Activated T-helper 2 cell treated with anti-CD3 and anti-CD28 coated beads, Interferon-gamma antibody, Interleukin-2, Interleukin-4, amounts not matched to agents 10 μg/mL and 5 μg/mL and 100 μg/mL, durations not matched to agents 14 hours and 24 hours and 36 hours (primary cell): ENCODE measurements at places on chromosomes 5 and 9. TPM values are rescaled to one million over a fixed set of nuclear protein-coding genes. Genes with fewer than 3 reads are reported as not detected.

Gene POLR1E
- 48.0 and 49.4 TPM in 2 replicates for total RNA-seq

GRCh38 chr5:67815455-67816391, 399.8 kb upstream of the PIK3R1 start:
- DNase-seq: no peak

DNA sequence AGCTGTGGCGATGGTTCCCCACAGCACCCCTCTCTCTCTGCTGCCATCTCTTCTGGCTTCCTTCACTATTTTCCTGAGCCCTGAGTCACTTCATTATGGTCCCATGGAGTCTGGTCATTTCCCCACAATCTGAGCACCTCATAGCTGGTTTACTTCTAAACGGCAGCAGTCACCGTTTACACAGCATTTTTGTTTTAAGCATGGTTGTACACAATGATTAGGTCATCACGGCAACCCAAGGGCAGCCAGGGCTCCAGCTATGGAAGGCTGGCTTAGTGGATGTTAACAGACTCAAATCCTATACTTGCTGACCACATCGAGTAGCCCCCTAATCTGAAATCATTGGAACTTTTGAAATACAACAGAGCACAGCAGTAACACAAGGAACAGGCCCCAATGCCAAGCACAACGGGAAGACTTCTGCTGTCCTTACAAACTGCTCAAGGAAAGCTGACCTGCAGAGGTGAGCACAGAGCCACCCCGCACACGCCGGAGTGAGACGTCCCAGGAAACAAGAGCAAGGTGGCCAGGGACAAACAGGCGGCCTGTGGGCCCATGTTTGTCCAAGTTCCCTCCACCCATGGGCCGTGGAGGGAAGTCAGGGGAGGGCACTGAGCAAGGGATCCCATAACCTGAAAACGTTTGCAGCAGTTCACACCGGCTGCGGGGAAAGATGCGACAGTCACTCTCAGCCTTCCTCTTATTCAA, 22.9 kb downstream of the CAMSAP1 start:
- no peak for DNase-seq

DNA sequence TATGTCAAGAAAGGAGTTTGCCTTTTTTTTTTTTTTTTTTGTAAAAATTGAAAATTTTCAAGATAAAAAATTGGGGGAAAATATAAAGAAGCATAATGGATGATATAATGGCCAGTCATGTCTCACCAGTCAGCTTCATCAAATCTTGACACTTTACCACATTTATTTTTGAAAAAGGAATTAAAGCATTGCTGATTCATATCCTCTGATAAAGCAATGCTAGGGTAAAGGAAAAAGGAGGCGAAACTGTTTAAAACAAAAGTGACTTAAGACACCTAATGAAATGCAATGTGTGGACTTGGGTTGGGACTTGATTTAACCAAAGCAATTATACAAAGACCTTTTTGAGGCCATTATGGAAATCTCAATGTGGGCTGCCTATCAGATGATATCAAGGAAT, 208.5 kb downstream of the ARHGAP26 start:
- no peak for DNase-seq

GRCh38 chr5:154276973-154277331, 86.4 kb downstream of the GALNT10 start:
- DNase-seq: no peak

- no peak for DNase-seq
Measured at GRCh38 chr9:71763832-71764231, 4.5 kb downstream of the CEMIP2 start.

Gene ZNF608
- not detected in 2 replicates for total RNA-seq

GRCh38 chr9:69816735-69817134, 3.9 kb upstream of the CFAP95 start:
- DNase-seq: no peak

- DNase-seq: no peak
Measured at GRCh38 chr5:72559866-72560766, 52.9 kb upstream of the ZNF366 start.

- DNase-seq: no peak
Measured at GRCh38 chr9:78923966-78924659, 627.2 kb downstream of the PSAT1 start.

DNA sequence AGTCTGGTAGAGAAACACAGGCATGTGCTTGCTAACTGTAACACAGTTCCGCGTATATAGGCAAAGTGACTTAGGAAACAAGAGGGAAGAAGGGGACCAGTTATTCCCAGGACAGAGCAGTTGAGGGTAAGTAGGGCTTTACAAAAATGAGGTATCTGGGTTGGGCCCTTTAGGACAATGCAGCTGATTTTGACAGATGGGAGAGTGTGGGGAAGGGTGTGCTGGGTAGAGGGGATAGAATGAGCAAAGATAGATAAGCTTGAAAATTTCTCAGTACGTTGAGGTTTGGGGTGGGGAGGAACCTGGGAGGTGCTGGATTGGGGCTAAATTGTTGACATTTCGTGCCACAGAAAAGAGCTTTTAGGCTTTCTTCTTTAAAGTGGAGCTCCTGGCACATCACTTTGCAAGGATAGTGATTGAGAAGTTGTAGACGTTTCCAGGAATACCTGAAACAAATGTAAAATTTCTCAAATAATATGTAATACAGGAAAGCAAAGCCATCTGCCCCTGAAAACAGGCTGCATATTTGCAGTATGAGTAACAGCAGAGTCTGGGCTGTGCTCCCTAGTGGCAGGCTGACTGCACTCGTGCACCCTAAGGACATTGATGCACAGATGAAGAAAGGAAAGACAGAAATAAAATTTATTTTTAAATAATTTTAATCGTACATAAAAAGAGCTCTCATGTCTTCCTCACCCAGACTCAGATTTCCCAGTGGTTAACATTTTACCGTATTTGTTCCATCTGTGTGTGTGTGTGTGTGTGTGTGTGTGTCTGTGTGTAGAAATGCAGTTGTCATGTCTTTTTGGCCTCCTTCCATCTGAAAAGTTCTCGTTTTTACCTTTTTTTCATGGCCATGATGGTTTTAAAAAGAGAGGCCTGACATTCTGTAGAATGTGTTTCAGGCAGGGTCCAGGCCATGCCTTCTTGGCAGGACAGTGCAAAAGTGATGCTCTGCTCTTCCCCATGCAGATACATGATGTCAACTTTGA, 144.9 kb upstream of the DMRT1 start:
- no peak for DNase-seq

- no peak for DNase-seq
Measured at GRCh38 chr5:175814691-175815090, 56.7 kb upstream of the CPLX2 start.

Gene NLN
- 22.5 and 22.8 TPM in 2 replicates for total RNA-seq

Gene BRINP1
- not detected in 2 replicates for total RNA-seq

Gene SUSD3
- 29.7 and 36.4 TPM in 2 replicates for total RNA-seq

DNA sequence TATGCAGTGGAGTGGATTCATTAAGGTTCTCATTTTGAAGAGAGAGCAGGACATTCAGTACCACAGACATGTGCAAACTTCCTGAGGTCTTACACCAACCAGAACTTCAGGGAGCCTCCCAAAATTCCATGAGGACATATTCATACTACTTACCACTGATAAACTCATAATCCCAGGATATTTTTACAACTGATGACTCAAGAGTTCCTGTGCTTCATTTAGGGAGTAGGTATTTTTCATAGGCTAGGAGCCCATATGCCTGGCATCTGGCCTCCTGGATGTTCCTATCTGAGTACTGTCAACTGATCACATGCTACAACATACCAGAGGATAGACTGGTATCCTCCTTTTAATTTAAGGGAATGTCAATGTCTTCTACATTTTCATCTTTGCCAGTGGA, 578.0 kb downstream of the EFNA5 start:
- no peak for DNase-seq

GRCh38 chr9:101671567-101671966, 66.9 kb downstream of the GRIN3A start:
- DNase-seq: no peak

Gene TCF7
- total RNA-seq: 8.4 and 10.0 TPM in 2 replicates

DNA sequence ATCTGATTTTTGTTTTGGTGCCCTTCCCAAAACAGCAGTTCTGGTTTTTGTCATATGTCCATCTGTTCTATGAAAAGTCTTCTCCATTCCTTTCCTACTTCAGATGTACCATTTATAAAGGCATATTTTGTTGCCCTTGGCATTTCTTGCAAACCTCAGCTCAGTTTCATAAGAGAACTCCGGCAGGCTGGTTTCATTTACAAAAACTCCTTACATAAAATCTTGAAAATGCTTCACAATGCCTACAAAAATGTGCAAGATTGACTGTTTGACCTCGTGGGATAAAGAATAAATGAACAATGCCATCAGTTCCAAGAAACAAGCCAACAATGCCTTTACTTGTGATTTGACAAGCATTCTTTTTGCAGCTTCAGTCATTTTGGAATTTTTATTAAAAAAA, 39.1 kb upstream of the CTNNAL1 start:
- DNase-seq: no peak

DNA sequence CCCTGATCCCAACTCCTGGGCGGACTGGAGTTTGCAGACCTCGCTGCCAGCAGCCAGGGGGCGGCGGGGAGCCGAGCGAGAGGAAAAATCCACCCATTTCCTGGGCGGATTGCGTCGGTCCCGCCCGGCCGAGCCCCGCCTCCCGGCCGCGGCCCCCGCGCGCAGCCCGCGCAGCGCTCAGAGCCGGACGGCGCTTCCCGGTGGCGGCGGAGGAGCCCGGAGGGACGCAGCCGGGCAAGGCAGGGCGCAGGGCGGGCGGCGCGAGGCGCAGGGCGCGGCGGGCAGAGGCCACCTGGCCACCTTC, at the start of gene OLFM1:
Gene OLFM1 (plus strand): TSS at position 180 of the 304 bp plus-strand sequence. CDS start 322 bp downstream, outside the sequence.
- DNase-seq: peak; percentile 26

DNA sequence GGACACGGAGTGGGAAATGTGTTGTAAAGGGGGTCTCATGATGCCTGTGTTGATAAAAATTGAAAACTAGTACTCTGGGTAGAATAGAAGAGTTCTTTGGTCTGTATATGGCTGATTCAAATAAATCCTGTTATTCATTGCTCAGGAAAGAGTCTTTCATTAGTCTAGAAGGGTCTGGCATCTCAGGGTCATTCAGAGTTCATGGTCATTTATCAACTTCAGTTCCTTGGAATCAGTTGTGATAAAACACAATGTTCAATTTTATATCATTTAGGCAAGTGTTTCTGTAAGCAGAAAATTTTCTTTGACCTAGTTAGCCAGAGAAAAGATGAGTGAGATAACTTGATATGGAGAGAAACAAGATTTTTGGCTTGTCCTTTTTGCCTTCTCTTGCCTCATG, 36.3 kb downstream of the SPATA31D1 start:
- DNase-seq: no peak

- DNase-seq: no peak
Measured at GRCh38 chr5:9653811-9654210, 23.7 kb upstream of the TAS2R1 start.

GRCh38 chr9:106896695-106897094, 33.7 kb downstream of the ZNF462 start:
- no peak for DNase-seq

DNA sequence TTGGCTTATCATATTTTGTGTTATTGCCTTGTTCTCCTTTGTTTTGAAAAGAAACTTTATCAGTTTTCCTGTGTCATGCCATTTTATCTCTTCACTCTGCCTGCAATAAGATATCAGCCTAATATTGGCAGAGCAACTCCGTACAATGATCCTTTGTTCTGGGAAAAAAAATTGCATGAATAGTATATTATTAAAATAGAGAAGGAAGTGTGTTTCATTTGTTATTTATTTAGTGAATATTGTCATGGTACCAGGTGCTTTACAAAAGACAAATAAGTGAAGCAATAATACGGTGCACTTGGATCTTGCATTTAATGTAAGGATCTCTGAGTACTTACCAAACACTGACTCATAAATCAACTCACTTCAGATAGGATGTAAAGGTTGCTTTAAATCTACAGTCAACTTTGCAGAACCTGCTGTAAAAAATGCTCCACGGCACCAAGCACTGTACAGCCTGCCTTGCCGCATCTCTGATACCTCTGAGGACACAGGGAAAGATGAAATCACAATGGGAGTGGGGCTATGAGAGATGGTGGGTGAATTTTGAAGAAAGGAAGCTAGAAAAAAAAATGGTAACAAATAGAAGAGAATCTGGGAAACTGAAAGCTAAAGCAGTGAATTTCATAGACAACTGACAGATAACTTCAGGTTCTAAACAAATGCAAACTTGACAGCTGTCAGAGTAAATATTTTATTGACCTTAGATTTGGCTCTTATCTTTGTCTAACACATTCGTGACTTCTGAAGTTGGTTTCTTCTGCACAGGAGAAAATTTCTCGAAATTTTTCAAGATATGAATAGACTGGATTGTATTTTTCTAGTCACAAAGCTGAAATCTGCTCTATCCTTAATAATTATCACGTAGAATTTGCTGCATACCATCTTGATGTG, 232.1 kb downstream of the ENC1 start:
- no peak for DNase-seq
